ENCODE measurements at places on chromosomes 13 and 19.

DNA sequence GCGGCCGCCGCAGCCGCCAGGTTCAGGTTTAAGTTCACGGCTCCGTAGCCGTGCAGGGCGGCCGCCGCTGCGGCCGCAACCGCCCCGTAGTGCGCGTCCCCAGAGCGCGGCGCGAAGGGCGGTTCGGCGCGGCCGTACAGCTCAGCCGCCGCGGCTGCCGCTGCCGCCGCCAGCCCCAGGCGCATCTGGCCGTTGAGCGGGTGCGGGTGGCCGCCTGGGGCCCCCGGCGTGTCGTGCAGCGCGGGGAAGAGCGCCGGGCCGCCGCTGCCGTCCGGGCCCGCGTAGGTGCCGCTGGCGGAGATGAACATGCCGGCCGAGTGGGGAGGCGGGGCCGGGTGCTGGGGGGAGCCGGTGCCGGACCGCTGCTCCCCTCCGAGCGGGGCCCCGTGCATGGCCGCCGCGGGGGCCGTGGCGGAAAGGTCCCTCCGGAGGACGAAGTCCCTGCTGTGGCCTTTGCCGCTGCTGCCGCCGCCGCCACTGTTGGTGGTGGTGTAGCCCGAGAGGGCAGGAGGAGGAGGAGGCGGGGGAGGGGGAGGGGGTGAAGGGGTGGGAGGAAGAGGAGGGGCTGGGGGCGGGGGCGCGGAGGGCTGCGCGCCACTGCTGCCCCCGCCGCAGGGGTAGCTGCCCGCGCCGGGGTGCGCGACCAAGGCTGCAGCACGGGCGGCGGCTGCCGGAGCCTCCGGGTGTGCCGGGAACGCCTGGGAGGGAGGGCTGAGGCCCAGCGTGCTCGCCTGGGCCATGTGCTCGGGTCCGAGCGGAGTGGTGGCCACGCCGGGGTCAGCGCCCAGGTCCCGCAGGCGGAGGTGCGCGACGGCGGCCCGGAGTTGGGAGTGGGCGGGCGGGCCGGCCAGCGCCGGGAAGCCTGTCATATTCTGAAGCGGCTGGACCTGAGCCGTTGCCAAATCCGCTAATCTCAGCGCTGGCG lies 654 bp downstream of the ZIC5 start:
- DNase-seq: no peak

- DNase-seq: peak; percentile 61
These were observed 6.5 kb downstream of the KCTD4 start for GRCh38 chr13:45194081-45194939.

DNA sequence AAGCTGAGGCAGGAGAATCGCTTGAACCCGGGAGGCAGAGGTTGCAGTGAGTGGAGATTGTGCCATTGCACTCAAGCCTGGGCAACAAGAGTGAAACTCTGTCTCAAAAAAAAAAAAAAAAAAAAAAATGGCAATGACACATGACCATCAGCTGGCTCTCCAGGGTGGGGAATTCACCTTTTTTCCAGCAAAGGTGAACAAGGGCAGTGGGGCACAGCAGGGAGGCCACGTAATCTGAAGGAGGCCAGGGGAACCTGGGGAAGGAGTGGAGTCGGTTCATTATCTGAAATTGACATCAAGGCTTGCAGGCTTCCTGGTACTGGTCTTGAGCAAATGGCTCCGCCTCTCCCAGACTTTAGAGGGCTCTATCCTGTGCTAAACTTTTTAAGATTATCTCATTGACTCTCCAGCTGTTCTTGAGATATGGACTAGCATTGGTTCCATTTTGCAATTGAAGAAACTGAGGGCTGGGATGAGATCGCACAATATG lies 28.1 kb downstream of the KEAP1 start:
- DNase-seq: no peak

GRCh38 chr13:45584816-45585215 lies 30.7 kb downstream of the ERICH6B start:
- DNase-seq: no peak

GRCh38 chr19:51000981-51001380 lies 423 bp downstream of the KLK8 start:
- DNase-seq: no peak

DNA sequence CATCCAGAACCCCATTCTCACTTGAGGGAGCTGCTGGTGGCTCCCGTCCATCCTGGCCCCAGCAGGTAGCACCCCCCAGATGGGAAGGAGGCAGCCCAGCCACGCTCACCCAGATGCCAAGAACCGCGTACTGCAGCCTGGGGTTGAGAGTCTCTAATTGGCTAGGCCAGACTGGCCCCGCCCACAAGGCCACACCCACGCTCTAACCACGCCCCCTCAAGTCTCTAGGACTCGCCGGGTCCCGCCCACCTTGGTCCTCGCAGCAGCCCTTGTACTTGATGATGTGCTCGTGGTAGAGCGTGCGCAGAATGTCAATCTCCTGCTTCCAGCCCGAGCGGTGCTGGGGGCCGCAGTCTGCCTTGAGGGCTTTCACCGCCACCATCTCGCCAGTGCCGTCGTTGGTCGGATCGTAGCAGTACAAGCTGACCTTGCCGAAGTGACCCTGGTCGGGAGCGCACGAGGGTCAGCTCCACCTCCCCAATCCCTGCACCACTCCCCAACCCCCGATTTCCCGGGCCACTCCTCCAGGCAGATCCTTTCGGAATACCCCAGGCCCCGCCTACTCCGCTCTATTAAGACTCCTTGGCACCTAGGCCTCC lies 14.5 kb upstream of the ICAM3 start:
- peak; percentile 21 for DNase-seq

- no peak for DNase-seq
These were observed 31.7 kb downstream of the RASA3 start for GRCh38 chr13:114100446-114101357.

- DNase-seq: no peak
These were observed 12.0 kb downstream of the CERS4 start for GRCh38 chr19:8221161-8221560.

DNA sequence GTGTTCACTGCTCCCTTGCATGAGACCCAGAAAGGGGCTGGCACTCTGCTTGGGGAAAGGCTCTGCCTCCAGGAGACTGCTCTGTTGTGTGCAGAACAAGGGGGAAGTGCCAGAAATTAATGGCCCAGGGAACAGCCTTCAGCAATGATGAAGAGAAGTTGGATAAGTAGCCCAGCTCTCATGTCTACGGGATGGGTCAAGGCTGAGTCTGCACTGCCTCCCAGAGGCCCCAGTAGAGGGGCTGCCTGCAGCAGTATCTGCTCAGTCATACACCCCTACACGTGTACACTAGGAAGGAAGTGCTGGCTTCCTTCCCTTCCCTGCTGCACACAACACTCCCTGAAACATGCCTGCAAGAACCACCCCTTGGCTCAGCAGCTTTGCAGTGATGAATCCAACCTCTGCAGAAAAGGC lies 54.6 kb upstream of the URI1 start:
- no peak for DNase-seq

DNA sequence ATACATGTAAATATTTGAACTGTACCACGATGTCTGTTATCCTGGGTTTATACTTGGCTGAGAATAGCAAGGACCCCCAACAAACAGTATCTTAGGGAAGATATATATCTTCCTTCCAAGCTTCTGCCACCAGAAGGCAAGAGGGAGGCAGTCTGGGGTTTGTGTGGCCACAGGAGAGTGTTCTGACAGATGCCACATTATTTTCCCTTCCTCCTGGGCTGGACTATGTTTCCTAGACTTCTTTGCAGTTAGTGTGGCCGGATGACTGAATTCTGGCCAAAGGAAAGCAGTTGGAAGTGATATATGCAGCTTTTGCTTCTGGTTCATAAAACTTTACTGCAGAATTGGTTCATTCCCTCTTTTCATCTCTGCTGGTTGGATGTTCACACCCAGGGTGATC lies 39.9 kb upstream of the TMTC4 start:
- no peak for DNase-seq

- peak; percentile 60 for DNase-seq
These were observed 17.9 kb upstream of the ZNF175 start for GRCh38 chr19:51552996-51553725.

DNA sequence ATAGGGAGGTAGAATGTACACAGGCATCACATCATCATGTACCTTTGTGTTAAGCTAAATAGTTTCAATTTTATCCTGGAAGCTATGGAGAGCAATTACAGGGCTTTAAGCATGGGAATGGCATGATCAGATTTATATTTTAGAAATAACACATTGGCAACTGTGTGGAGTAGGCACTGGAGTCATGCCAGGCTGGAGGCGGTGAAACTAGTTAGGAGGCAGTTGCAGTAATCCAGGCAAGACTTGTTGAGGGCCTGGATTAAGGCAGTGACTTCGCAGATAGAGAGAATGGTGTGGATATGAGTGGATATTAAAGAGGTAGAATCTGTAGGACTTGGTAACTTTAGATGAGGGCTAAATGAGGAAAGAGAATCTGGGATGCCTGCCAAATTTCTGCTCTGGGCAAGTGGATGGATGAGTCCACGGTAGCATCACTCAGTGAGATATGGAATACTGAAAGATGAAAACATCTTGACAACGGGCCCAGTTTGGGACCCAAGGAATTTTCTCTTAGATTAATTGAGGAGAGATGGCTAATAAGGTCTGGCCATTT lies 506.2 kb downstream of the FGF9 start:
- DNase-seq: peak; percentile 14

DNA sequence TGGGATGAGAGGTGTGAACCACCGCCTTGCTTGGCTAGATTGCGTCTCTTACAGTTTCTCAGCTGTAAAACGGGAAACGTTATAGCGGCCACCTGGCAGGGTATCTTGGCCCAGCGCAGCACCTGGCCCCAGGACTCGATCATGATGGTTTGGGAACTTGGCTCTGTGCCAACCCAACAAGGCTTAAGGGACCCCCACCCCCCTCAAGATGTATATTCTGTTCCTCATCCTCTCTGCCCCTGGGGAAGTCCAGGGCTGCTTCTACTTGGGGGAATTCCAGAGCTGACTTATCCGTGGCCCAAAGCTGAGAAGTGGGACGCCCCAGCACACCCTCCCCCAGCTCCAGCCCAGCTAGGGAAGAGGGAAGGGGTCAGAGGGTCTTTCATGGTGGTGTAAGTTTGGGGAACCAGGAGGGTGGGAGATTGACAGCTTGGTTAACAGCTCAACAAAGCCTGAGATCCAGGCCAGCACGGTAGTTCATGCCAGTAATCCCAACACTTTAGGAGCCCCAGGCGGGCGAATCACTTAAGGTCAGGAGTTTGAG lies 695 bp downstream of the ICAM1 start:
- no peak for DNase-seq

DNA sequence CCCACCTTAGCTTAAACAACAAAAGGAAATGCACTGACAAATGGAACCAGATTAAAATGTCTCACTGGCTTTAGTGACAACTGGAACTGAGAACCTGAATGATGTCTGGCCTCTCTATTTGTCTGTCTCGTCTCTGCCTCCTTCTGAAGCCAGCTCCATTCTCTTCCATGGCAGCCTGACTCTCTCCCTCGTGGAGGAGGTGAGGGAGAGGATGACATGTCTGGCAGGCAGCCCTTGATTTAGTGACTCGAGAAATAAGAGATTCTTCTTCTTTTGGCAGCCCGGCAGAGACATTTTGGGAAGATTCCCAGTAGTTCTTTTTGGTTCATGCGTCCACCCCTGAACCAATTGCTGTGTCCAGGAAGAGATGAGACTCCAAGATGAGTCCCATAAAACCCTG lies 131.7 kb downstream of the KLF5 start:
- DNase-seq: no peak

Measured in fibroblast of skin of back (primary cell).